ENCODE measurements at places on chromosomes 5 and 9.

DNA sequence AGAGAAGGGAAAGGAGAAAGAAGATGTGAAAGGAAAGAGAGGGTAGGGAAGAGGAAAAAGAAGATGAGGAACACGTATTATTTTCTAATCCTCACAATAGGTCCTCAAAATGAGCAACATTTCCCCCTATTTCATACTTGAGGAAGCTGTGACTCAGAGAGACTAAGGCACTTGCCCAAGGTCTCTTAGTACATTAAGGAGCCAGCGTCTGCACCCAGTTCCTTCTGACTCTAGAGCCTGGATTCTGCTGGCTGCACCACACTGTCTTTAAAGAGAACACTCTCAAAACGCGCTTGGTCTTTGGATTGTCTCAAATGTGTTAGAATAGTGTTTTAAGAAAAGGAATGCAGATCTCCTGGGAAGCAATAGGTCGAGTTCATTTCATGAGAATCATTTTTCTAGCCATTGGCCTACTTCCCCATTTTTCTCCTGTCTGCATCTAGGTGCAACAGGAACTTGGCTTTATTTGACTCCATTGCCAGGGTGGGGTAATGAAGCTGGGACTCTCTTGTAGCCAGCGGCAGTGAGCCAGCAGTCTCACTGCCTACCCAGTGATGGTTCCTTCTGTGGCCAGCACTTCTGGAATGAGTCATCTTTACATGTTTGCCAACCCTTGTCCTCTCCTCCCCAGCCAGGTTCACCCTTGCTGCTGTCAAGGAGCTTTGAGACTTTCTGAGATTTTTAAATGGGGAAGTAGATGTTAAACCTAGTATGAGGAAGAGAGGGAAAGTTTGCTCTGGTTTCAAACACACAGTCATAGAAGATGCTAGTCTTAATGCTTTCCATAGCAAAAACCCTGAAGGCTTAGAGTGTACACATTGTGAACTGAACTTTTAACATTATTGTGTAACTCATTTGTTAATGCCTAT, 82.7 kb downstream of the DOCK8 start:
- DNase-seq, result no peak

GRCh38 chr9:38442473-38443096, 18.3 kb upstream of the IGFBPL1 start:
- no peak for DNase-seq

DNA sequence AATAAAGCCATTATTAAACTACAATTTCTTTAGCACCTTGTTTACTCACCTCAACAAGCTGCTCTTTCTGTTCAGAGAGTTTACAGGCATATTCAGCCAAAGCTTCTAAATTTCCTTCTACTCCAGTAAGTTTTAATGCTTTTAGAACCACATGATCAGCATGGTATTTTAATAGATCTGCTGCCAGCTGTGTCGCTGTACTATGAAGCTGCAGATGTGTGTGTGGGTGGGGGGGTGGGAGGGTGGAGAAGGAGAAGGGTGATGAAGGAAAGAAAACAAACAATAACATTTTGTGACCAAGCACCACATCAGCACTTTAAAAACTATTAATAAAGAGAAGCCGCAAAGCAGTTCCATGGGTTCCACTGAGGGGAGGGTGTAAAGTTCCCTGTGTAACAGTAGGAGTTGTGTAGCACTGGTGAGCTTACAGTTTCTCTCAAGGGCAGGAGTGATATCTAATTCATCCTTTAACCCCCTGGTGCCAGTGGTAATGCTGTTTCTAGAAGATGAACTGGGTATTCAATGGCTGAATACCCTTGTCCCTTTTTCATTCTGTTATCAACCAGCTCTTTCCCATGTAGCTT, 38.5 kb downstream of the ABITRAM start:
- DNase-seq, result no peak

GRCh38 chr9:106697750-106698502, 165.0 kb upstream of the ZNF462 start:
- no peak for DNase-seq

GRCh38 chr9:92147030-92147851, 32.0 kb upstream of the SPTLC1 start:
- DNase-seq, result no peak

- no peak for DNase-seq
Measured at GRCh38 chr5:465591-466403, 22.8 kb downstream of the EXOC3 start.

DNA sequence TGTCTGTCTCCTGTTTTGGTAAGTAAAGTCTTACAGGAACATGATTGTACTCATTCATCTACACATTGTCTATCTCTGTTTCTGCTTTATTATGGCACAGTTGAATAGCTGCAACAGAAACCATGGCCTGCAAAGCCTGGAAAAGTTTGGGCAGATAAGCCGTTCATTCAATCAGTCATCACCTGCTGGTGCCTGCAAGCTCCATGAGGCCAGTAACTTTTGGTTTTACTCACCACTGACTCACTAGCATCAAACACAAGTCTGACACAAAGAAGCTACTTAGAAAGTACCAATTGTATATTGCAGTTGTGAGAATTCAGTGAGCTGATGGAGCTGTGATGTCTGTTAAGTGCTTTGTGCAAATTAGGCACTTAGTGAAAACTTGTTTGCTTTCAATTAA, 373.6 kb upstream of the SGCD start:
- no peak for DNase-seq

DNA sequence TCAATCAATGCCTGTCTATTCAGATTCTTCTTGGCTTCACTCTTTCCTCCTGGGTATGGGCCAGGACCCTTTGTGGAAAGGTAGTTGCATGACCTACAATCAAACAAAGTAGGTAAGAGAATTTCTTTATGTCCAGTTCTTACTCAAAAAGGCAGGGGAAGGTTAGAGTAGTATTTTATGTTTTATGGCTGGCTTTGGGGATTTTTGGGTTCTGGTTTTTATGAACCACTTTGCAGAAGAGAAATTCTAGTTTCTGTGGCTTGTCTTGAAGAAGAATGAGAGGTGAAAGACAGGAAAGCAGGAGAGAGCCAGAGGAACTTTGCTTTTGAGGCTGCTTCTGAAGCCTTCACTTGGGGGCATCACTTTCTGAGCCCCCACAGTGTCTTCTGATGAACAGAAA, 14.7 kb upstream of the CRHBP start:
- no peak for DNase-seq

DNA sequence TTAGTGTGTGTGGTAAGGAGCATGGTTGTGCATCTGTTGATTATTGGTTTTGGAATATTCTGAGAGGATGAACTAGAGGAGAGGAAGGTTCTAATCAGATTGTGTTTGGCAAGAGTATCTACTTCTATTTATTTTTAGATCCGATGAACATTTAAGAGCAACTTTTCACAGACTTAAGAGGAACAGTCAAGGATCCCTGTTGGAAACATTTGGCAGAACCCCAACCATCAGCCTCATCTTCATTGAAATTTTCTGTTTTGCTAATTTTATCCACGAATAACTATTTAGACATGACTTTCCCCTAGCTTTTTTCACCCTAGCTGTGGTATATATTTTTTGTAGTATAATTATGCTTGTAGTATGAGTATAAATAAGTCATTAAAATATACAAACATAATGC, 868.5 kb downstream of the MAT2B start:
- DNase-seq, result no peak

GRCh38 chr5:96431376-96432187, 1.5 kb downstream of the PCSK1 start:
- no peak for DNase-seq

DNA sequence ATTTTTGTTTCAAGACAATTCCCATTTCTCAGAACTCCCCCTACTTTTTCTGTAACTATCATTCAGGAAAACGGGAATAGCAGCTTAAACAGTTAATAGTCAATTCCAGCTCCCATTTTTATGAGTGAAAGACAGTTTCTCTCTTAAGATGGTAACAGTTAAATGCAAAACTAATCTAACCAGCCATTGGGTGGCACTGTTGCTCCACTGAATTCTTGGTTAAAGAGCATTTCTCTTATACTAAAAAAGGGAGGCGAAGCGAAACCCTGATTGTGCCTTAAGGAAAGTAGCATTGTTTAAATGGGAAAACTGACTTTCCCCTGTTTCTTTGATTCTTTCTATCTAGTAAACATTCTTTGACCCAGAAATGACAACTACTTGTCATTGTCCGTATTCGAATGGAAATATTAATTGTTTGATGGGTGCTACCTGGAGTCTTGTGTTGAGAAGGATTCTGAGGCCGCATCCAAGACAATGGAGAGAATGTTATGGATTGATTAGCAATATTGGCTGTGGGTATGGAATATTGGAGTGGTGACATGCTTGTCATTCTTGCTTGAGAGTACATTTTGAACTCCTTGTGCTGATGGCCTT, 507.8 kb downstream of the MAT2B start:
- DNase-seq, result peak; percentile 25

DNA sequence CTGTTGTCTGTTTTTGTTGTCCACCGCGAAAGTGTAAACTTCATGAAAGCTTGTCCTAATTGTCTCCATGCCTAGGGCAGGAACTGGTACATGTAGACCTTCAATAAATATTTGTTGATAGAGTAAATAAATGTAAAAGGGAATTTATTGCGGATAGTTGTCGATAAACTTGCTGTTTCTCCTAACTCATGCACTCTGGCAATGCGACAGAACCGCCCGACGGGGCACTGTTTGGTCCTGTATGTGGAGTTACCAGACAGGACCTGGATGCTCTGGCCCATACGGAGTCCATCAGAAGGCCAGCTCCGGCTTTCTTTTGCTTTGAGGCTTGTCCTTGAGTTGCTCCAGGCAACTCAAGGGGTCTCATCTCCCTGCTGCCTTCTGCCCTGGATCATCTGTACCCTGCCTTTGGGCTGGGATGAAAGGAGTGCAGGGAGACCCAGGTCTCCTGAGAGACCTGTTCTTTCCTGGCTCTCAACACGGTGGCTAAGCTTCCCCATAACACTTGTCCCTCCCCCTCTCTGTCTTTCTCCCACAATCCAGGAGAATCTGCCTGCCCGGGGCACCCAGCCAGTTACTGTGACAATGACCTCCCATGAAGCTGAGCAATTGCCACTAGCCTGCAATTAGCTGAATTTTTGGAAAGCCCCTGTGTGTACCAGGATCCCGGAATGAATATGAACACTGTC, 149.5 kb upstream of the PTCH1 start:
- no peak for DNase-seq

GRCh38 chr9:117864385-117865057, 160.3 kb downstream of the TLR4 start:
- no peak for DNase-seq

- no peak for DNase-seq
Measured at GRCh38 chr5:67206461-67206860, 9.9 kb upstream of the CD180 start.

DNA sequence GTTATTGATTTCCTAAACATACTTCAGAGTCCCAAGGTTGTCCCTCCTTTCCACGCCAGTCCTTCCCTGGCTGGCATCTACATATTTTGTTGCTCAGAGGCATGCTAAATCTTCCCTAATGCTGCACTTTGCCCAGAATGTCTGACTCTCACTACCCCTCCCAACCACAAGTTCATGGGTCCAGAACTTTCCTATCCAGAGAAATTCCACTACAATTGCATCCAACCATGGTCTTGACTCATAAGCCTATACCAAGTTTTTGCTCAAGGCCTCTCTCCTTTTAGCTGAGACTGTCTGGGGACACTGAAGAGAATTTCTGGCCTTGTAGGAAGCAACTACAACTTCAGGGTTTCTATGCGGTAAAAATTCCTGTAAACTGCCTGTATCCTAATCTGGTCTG, 206.3 kb downstream of the BNC2 start:
- DNase-seq, result no peak

- DNase-seq, result no peak
Measured at GRCh38 chr9:60545878-60546385, 368.3 kb upstream of the SPATA31A5 start.

- no peak for DNase-seq
Measured at GRCh38 chr5:150256410-150257064, 33.0 kb downstream of the CAMK2A start.

DNA sequence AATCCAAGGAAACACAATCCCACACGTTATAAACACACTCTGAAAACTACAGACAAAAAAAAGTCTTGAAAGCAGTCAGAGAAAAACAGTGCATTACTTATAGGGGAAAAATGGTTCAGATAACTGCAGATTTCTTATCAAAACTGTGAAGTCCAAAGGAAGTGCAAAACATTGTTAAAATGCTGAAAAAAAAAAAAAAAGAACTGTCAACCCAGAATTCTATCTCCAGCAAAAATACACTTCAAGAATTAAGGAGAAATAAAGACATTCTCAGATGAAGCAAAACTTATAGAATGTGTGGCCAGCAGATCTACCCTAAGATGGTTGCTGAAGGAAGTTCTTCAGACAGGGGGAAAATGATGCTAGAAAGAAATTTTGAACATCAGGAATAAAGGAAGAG, 40.4 kb downstream of the ADAMTS2 start:
- DNase-seq, result no peak

DNA sequence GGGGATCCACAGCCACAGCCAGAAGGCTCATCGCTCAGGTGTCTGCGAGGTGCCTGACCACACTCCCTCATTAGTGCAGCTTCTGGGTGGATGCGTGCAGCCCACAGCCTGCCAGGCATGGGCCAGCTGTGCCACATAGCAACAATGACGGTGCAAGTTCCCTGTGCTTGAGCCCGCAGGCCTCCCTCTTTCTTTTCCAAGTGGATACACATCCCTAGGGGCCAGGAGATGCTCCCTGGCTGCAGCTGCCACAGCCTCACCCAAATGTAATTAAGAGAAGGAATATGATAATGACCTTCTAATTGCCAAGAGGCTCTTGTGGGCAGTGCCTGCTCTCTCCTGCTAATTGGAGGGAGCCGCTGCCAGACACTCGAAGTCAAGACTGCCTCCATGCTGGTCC, 116.0 kb upstream of the PPP1R26 start:
- no peak for DNase-seq

GRCh38 chr5:178113841-178114324, 551 bp downstream of the N4BP3 start:
- no peak for DNase-seq

Measured in stimulated activated CD4-positive, alpha-beta T cell treated with anti-CD3 and anti-CD28 coated beads, Interleukin-12 subunit alpha, Interleukin-12 subunit beta, amount 100 ng/mL, for 48 hours (primary cell).